Esophagus squamous epithelium (tissue), 5 donors: ENCODE measurements at places on chromosomes 7 and 10.

DNA sequence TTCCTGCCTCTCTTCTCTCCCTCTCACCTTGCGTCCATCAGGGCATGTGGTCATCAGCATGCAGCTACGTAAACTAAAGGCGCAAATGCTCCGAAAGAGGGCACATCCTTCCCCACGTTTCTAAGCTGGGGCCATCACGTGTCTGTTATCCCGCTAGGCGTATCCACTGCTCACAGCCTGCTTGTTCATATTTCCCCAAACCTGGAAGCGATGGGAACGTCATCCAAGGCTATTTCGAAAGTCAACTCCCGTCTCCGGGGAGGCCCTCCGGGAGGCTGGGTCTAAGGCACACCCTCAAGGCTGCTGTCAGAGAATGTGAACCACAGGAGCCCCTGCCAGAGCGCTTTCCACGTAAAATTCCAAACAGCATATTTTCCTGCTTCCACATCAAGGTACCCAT is 199.2 kb downstream of the DIP2C start:
- no peak overlapping the region for H3K4me3 ChIP-seq
- H3K27me3 ChIP-seq = no peaks in the 10 kb centered on the region
- peak overlapping the region; percentile 84 for H3K27ac ChIP-seq
- DNase-seq = no peak
- peaks cover 72% of the 10 kb centered on the region for H3K4me1 ChIP-seq

DNA sequence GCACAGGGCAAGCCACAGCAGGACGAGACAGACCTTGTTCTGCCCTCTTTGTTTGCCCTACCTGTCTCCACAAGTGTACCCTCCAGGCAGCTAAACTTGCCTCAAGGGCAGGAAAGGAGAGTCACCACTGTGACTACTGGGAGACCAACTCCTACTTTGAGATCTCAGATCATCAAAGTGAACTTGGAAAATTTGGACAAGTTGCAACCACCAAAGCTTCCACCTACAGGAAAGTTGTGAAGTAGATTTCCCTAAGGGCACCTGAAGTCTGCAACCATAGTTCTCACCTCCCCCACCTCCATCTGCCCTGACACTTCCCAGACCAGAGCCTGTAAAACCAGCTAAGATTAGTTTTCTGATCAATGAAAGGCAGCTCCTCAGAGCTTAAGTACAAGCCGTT is 2.5 kb upstream of the WDR91 start:
- DNase-seq = no peak
- H3K27me3 ChIP-seq = no peaks in the 10 kb centered on the region
- H3K4me3 ChIP-seq = no peak overlapping the region

DNA sequence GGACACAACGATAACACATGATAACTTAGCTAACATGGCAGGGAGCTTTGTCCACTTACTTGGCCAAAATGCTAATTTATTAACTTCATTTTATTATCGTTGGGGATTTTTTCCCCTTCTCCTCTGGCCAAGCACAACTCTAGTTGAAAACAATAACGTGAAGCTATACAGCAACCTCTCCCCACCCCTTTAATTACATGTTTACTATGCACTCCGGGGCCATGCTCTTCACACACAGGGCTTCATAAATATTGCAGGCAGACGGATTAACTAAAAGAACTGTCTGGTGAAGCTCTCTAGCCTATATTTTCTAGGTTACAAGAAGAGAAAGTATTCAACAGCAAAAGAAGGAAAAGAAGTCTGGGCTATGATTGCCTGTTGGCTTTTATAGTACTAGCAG is 51.7 kb downstream of the XRCC2 start:
- no peaks in the 10 kb centered on the region for H3K27me3 ChIP-seq
- no peaks in the 10 kb centered on the region for H3K4me1 ChIP-seq
- H3K36me3 ChIP-seq = no peaks in the 10 kb centered on the region

DNA sequence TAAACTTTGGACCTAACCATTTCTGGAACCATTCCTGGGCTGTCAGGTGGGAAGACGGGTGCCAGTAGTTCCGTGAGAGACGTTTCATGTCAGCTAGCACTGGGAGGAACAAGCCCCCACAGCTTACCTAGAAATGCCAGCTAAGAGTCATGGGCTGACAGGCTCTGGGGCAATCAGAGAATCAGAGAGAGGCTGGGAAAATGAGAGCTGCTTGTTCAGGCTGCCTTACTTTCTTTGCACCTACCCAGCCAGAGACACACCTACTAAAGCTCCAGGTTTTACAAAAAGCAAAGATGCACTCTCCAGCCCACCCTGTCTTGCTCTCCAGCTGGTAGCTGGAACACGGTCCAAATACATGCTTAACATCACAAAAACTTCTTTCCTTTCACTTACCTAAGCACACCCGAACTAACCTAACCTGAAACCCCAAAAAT is 688 bp downstream of the PTN start:
- peak overlapping the region; percentile 19 for H3K27ac ChIP-seq
- DNase-seq = no peak
- H3K36me3 ChIP-seq = no peaks in the 10 kb centered on the region
- H3K4me1 ChIP-seq = no peaks in the 10 kb centered on the region

DNA sequence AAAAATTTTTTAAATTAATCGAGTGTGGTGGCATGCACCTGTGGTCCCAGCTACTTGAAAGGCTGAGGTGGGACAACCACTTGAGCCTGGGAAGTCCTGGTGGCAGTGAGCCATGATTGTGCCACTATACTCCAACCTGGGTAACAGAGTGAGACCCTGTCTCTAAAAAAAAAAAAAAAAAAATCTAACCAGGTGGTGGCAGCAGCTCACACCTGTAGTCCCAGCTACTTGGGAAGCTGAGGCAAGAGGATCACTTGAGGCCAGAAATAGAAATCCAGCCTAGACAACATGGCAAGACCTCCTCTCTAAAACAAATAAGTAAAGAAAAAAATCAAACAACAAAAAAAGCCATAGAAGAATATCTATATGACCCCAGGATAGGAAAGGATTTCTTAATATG is 3.6 kb upstream of the MYOF start:
- no peak for DNase-seq
- no peak overlapping the region for H3K4me3 ChIP-seq
- no peak overlapping the region for H3K27ac ChIP-seq

DNA sequence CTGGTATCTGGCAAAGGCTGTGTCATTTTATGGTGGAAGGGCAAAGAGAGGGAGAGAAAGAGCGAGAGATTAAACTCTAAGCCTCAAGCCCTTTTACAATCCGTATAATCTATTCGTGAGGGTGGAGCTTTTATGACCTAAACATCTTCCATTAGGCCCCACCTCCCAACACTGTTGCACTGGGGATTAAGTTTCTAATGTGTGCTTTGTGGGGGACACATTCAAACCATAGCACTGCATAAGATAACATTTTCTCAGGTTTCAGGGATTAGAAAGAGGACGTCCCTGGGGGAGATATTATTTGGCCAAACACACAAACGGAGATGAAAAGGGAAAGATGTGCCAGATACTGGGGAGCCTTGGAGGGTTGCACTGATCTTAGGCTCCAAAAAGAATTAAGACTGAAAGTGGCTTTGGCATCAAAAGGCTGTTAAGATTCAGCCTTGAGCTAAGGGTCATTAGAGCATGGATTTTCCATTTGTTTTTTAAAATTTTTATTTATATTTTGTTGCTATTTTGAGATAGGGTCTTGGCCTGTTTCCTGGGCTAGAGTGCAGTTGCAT is 19.0 kb downstream of the COL26A1 start:
- no peak for DNase-seq
- no peak overlapping the region for H3K4me3 ChIP-seq
- no peaks in the 10 kb centered on the region for H3K4me1 ChIP-seq
- no peak overlapping the region for H3K27ac ChIP-seq
- H3K27me3 ChIP-seq = peaks cover 32% of the 10 kb centered on the region

- no peaks in the 10 kb centered on the region for H3K4me1 ChIP-seq
- no peaks in the 10 kb centered on the region for H3K27me3 ChIP-seq
- no peak for DNase-seq
- no peaks in the 10 kb centered on the region for H3K36me3 ChIP-seq
- H3K27ac ChIP-seq = no peak overlapping the region
Measured at GRCh38 chr7:15341817-15342216, 220.0 kb downstream of the AGMO start.

DNA sequence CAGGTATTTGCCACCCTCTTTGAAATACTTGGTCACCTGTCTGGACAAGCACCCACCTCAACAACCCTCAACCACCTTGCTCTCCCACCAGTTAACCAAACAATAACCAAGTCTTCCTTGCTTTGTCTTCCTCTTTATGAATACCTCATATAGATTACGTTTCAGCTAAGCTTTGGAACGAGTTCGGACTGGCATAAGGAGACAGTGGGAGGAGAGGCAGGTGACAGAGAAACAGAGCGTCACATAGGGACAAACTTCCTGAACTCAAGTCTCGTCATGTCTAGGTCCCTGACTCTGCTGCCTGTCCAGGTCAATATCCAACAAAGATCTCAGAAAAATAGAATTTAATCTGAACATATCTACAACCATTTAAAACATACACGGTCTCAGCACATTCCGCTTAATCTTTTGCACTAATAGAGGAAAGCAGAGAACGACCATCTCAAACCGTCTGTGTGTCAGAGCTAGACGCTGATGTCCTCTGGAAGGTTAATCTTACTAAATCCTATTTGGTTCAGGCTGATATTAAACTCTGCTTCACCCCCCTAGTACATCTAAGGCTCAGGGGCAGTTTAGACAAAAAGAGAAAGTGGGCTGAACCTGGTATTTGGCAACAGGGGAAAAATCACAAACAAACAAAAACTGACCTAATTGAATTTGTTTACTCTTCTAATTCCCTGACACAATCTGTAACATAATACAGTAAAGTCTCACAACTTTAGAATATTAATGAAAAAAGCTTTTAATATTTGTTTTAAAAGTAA is 26.4 kb upstream of the SVOPL start:
- H3K4me1 ChIP-seq = peaks cover 9% of the 10 kb centered on the region
- H3K27me3 ChIP-seq = no peaks in the 10 kb centered on the region
- DNase-seq = no peak
- H3K27ac ChIP-seq = no peak overlapping the region
- H3K36me3 ChIP-seq = no peaks in the 10 kb centered on the region

DNA sequence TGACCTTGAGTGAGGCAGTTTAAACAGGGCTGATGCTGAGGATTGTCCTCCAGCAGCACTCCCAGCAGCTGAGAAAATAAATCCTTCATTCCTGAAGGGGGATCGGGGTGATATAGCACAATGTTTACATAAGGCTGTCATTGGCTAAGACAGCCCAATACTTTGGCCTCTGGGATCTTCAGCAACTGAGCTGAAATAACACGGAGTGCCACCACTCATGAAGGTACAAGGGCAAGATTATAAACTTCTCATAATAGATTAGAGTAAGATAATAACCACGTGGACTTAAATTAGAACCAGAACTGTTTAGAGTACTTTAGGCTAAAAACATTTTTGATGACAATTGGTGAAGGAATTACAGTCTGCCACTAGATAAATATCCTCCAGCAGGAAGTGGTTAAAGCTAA is 70.0 kb upstream of the PAPSS2 start:
- H3K4me3 ChIP-seq = no peak overlapping the region
- H3K27me3 ChIP-seq = no peaks in the 10 kb centered on the region
- H3K36me3 ChIP-seq = no peaks in the 10 kb centered on the region
- no peak overlapping the region for H3K27ac ChIP-seq
- peaks cover 16% of the 10 kb centered on the region for H3K4me1 ChIP-seq

GRCh38 chr7:220151-220841 is 27.9 kb downstream of the FAM20C start:
- H3K27me3 ChIP-seq = no peaks in the 10 kb centered on the region
- no peak for DNase-seq
- H3K4me3 ChIP-seq = no peak overlapping the region
- H3K27ac ChIP-seq = no peak overlapping the region
- H3K36me3 ChIP-seq = no peaks in the 10 kb centered on the region

- H3K36me3 ChIP-seq = no peaks in the 10 kb centered on the region
- no peak overlapping the region for H3K4me3 ChIP-seq
- H3K27me3 ChIP-seq = no peaks in the 10 kb centered on the region
- no peak for DNase-seq
- H3K27ac ChIP-seq = no peak overlapping the region
Measured at GRCh38 chr10:133062085-133062484, 25.6 kb upstream of the ADGRA1 start.

DNA sequence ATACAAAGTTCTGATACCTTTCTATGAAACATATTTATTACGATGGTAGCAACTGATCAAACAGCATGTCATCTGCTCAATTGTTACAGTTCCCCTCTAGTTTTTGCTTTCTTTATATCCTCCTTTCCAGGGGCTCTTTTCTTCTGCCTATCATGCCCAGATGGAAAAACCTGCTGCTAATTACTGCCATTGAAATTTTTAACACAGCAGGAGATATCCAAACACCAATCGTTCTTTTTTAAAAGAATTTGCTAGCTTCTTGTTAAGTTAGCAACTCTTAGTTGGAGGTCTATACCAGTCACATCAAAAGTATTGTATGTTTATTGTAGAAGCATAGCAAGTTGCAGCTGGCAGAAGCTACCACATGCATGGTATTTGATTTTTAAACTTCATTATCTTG is 768.5 kb downstream of the NXPH1 start:
- H3K27me3 ChIP-seq = no peaks in the 10 kb centered on the region
- no peak overlapping the region for H3K27ac ChIP-seq
- H3K4me1 ChIP-seq = no peaks in the 10 kb centered on the region
- no peaks in the 10 kb centered on the region for H3K36me3 ChIP-seq
- DNase-seq = no peak

DNA sequence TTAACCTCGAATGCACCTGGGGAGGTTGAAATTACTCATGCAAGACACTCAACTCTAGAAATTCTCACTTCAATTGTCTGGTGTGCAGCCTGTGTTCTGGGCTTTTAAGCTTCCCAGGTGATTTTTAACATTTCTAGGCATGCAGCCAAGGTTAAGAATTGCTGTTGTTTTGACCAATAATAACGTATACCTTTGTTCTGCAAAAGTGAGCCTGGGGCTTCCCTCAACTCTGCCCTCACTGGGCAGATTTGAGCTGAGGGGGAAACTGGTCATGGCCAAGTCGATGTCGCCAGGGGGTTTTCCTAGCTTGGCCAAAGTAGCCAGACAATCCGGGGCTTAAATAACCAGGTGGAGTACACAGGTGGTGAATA is 568 bp downstream of the PRSS2 start:
- no peak overlapping the region for H3K4me3 ChIP-seq
- no peak overlapping the region for H3K27ac ChIP-seq
- H3K27me3 ChIP-seq = peaks cover 6% of the 10 kb centered on the region
- H3K4me1 ChIP-seq = no peaks in the 10 kb centered on the region
- no peak for DNase-seq

GRCh38 chr10:102394801-102395399 is 605 bp upstream of the NFKB2 start:
- DNase-seq = no peak
- peaks cover 33% of the 10 kb centered on the region for H3K4me1 ChIP-seq
- H3K27ac ChIP-seq = peak overlapping the region; percentile 91
- no peaks in the 10 kb centered on the region for H3K27me3 ChIP-seq
- H3K36me3 ChIP-seq = peaks cover 23% of the 10 kb centered on the region

- no peaks in the 10 kb centered on the region for H3K4me1 ChIP-seq
- H3K4me3 ChIP-seq = no peak overlapping the region
- H3K27ac ChIP-seq = no peak overlapping the region
- no peaks in the 10 kb centered on the region for H3K36me3 ChIP-seq
- DNase-seq = no peak
Measured at GRCh38 chr10:48694371-48695030, 9.8 kb downstream of the WDFY4 start.
